ENCODE measurements at places on chromosomes 12 and 14. TPM values are rescaled to one million over a fixed set of nuclear protein-coding genes. Genes with fewer than 3 reads are reported as not detected.

Gene NUAK1
- 72.8 TPM for total RNA-seq

Gene GLIPR1L2
- total RNA-seq = 0.09 TPM

Gene AMIGO2
- 1.3 TPM for total RNA-seq

Gene RIPK3
- total RNA-seq = 2.1 TPM

Gene LBHD2
- total RNA-seq = not detected

Gene SOAT2
- not detected for total RNA-seq
